ENCODE measurements at places on chromosomes 11 and 22.

GRCh38 chr11:35515224-35515623 is 10.2 kb downstream of the PAMR1 start:
- no peak for DNase-seq

- DNase-seq = no peak
Measured at GRCh38 chr22:44025171-44026065, 1.3 kb downstream of the PARVB start.

DNA sequence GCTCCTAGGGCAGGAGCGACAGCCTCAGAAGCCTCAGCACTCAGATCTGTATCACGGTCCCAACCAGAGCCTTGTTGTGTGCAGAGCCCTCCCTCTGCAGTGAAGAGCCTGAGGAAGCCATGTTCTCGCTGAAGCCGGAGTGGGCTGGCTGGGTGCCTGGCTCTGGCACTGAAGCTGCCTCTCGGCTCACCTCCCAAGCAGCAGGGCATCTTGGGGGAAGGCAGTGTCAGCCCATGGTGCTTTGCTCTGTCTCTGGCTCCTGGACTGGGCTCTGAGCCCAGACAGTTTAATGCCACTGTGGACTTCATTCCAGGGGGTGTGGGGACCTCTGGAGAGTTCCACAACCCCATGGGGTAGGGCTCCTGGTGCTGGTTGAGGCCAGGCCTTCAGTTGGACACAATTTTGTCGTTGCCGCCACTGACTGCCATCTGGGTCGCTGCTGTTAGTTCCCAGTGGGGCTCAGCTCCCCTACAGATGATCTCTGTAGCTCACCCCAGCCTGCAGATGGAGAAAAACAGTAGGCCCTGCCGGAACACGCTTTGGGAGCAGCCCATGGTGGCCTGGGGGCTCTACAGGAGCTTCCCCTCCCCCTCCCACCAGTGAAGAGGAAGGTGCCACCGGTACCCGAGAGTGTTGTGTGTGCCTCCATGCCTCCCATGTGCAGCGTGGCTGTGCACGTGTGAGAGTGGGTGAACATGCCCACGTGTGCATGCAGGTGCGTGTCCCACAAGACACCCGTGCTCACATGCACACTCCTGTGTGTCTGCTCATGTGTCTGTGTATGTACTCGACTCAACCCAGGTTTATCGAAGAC is 86.5 kb upstream of the B3GAT1 start:
- no peak for DNase-seq

GRCh38 chr11:86119906-86120305 is 51.0 kb upstream of the PICALM start:
- no peak for DNase-seq

DNA sequence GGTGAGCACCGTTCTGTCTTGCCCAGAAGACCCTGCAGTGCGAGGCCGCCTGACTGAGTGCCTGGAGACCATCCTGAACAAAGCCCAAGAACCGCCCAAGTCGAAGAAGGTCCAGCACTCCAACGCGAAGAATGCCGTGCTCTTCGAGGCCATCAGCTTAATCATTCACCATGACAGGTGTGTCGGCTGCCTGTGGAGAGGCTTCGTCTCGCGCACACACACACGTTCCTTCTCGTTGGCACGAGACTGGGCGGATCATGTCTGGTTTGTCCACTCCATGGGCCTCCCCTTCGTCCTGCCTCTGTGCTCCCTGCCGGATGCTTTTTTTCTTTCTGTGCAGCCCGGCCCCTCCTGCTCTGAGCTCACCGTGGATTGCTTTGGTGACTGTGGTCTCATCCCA is 51.1 kb downstream of the MUC6 start:
- no peak for DNase-seq

DNA sequence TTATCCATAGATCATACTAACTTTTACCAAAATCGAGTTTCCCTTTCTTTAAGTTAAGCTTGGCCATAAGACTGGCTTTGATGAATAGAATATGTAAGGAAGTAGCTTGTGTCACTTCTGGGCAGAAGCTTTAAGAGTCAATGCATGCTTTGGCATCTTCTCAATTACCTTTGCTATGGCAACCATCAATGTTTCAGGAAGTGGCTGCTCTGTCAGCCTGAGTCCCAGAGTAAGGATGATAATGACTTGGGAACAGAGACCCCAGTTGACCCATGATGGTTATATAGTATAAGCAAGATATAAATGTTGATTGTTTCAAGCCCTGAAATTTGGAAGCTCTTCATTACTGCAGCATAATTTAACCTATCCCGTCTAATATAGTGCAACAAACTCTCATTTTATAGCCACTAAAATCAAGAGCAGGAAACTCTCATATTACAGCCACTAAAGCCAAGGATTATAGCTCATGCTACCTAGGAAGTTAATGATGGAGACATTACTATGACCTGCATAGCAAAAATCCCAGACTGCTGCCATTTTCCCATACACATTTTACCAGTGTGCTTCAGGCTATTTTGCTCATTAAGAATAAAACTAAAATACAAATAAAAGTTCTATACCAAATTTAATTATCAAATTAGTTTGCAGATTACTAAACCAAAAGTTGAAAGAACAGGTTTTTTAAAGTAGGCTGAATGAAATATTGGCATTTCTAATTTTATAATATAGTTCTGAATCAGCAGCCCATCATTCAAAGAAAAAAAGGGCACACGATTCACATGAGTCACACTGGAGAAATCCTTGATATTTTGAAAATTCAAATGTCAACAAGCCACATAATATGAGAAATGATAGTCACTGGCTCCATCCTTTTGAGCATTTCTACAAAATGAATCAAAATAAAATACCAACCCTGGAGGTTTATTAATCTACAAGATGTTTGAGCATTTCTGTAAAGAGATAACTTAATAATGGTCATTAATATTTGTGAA is 23.8 kb downstream of the FSHB start:
- DNase-seq = no peak

GRCh38 chr22:38107692-38108515 is 2.6 kb downstream of the BAIAP2L2 start:
- DNase-seq = no peak

DNA sequence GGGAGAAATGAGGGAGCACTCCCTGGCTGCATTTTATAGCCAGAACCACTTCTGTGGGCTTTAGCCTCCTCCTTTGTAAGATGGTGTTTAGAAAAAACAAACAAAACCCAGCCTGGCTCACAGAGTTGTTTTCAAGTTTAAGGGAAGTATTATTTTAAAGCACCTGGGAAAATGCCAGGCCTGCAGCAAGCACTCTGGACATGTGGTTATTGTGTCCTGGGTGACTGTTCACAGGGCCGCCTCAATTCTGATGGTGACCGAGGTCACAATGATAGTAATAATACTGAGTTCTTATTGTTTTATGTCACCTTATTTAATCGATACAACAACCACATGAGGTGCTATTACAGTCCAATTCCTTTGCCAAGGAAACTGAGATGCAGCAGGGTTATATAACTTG is 20.7 kb upstream of the SLC22A12 start:
- DNase-seq = no peak

GRCh38 chr11:11940551-11940950 is 67.9 kb downstream of the DKK3 start:
- no peak for DNase-seq

DNA sequence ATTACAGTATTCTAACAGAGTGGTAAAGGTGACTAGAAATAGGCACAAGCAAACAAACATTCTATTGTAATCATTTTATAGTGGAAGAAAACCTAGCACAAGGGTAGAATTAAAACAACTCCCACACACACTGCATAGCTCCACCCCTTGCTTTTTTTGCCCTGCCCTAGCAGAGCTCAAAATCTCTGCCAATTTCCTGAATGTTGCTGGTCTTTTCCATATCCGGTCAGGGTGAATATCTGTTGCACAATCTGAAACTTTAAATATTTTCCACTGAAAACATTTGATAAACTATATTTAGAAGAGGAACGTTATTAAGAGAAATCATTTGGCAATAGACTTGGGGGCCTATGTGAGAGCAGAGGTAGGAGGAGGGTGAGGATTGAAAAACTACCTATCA is 2.7 kb downstream of the SPA17 start:
- no peak for DNase-seq

- DNase-seq = no peak
Measured at GRCh38 chr11:78472905-78473304, 55.3 kb upstream of the GAB2 start.

- DNase-seq = peak; percentile 72
Measured at GRCh38 chr11:33802194-33802950, 28.1 kb upstream of the FBXO3 start.

DNA sequence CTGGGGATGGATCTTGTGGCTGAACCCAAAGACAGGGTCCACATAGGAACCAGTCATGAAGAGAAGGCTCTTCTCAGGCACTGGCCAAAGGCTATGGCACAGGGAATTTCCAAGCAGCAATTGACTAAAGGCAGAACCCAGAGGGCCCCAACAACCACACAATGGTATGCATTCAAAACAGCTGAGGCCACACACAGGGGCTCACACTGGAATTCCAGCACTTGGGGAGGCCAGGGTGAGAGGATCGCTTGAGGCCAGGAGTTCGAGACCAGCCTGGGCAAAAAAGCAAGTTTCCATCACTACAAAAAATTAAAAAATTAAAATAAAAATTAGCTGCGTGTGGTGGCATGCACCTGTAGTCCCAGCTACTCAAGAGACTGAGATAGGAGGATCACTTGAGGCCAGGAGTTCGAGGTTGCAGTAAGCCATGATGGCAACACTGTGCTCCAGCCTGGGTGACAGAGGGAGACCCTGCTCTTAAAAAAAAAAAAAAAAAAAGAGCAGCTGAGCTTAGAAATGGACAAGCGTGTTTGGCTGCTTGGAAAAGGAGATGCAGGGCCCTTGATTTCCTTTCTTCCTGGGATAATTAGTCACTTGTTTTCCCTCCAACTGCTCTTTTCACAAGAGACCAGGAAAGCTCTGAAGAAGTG is 44.6 kb downstream of the MYH9 start:
- DNase-seq = no peak

DNA sequence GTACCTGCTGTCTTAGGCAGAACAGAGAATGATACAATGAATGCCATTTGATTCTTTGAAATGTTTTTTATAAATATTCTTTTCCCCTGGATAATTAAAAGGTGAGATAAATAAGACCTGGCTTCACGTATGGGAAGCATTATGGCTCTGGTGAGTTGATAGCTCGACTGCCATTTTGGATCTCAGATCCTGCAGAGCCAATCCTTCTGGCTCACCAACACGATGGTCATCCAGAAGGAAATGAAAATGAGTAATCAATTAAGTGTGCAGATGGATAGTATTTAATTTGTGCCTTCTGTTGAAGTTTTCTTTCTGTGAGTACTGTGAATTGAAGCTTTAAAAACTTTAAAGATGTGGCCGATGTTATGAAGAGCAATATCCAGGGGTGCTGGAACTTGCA is 2.7 kb downstream of the TNRC6B start:
- DNase-seq = no peak

- DNase-seq = peak; percentile 36
Measured at GRCh38 chr11:121367001-121367843, 74.7 kb downstream of the SC5D start.

Measured in right kidney (tissue), 9 donors.